Spleen (tissue), 13 donors: ENCODE measurements at places on chromosomes 3 and 15. TPM values are rescaled to one million over a fixed set of nuclear protein-coding genes. Genes with fewer than 3 reads are reported as not detected.

DNA sequence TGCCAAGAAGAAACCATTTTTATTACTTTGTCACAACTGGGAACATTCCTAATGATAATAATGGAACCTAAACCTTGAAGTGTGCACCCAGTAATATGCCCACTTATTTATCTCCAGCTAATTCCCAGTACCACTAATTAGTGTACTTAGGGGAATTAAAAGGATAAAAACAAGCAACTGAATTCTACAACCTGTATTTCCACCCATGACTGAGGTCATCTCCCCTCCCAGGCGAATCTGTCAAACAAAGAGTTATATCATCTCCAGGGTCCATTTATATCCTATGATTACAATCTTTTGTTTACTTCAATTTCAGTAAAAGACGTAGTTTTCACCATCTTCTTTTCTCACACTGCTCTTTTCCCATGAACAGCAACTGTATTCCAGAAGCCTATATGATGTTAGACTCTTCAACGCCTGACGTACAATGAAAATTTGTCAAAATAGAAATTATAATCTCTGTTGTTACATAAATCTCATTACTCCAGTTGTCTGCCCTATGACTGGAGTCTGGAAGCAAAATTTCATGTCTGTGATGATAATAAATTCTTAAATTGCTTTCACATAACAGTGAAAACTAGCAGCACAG is 177.6 kb downstream of the GOLIM4 start:
- no peak for DNase-seq
- H3K27ac ChIP-seq = no peak overlapping the region
- no peaks in the 10 kb centered on the region for H3K36me3 ChIP-seq
- H3K27me3 ChIP-seq = no peaks in the 10 kb centered on the region
- no peak overlapping the region for H3K4me3 ChIP-seq

GRCh38 chr3:146279013-146279412 is 28.1 kb upstream of the PLSCR4 start:
- DNase-seq = no peak
- no peaks in the 10 kb centered on the region for H3K27me3 ChIP-seq
- no peaks in the 10 kb centered on the region for H3K36me3 ChIP-seq
- peaks cover 5% of the 10 kb centered on the region for H3K4me1 ChIP-seq
- no peak overlapping the region for H3K4me3 ChIP-seq
- no peak overlapping the region for H3K27ac ChIP-seq

- no peaks in the 10 kb centered on the region for H3K4me1 ChIP-seq
- H3K27me3 ChIP-seq = no peaks in the 10 kb centered on the region
- H3K36me3 ChIP-seq = no peaks in the 10 kb centered on the region
Observed at GRCh38 chr3:26438325-26438940, 184.1 kb upstream of the LRRC3B start.

GRCh38 chr3:182704926-182705325 is 88.4 kb upstream of the ATP11B start:
- DNase-seq = no peak
- peaks cover 5% of the 10 kb centered on the region for H3K27me3 ChIP-seq
- H3K4me1 ChIP-seq = no peaks in the 10 kb centered on the region
- no peak overlapping the region for H3K27ac ChIP-seq

DNA sequence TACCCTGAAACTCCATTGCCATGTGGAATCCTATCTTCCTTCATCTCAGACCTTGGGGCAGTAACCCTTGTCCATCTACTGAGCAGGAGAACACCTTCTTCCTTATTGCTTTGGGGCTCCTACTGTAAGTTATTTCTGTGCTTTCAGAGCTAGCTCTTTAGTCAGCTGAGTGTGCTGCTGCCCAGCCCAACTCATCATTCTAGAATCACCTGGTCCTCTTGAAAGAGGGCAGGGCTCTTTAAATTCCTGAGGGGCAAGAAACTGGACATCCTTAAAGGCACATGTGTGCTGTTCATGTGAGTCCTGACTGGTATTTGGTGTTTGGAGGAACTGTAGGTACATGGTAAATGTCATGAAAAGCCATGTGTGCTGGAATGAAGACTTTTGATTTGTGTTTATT is 140.9 kb downstream of the ARNT2 start:
- no peak overlapping the region for H3K27ac ChIP-seq
- no peak for DNase-seq
- H3K4me3 ChIP-seq = no peak overlapping the region
- no peaks in the 10 kb centered on the region for H3K27me3 ChIP-seq
- no peaks in the 10 kb centered on the region for H3K4me1 ChIP-seq

GRCh38 chr3:101944308-101944707 is 95.0 kb downstream of the NFKBIZ start:
- no peak overlapping the region for H3K27ac ChIP-seq
- no peak for DNase-seq
- no peaks in the 10 kb centered on the region for H3K36me3 ChIP-seq
- peaks cover 28% of the 10 kb centered on the region for H3K4me1 ChIP-seq
- H3K4me3 ChIP-seq = no peak overlapping the region
- H3K27me3 ChIP-seq = no peaks in the 10 kb centered on the region

GRCh38 chr15:59346951-59347350 is 25.7 kb downstream of the MYO1E start:
- H3K36me3 ChIP-seq = no peaks in the 10 kb centered on the region
- no peaks in the 10 kb centered on the region for H3K27me3 ChIP-seq

GRCh38 chr3:113601240-113601639 is 68.9 kb downstream of the SIDT1 start:
- H3K4me1 ChIP-seq = peaks cover 3% of the 10 kb centered on the region
- no peaks in the 10 kb centered on the region for H3K27me3 ChIP-seq
- peaks cover 70% of the 10 kb centered on the region for H3K36me3 ChIP-seq

GRCh38 chr3:133440652-133441051 is 40.8 kb downstream of the BFSP2 start:
- DNase-seq = no peak
- no peak overlapping the region for H3K4me3 ChIP-seq
- no peaks in the 10 kb centered on the region for H3K27me3 ChIP-seq
- H3K4me1 ChIP-seq = peaks cover 22% of the 10 kb centered on the region
- H3K27ac ChIP-seq = no peak overlapping the region
- no peaks in the 10 kb centered on the region for H3K36me3 ChIP-seq

GRCh38 chr3:59783468-59783988 is 733.7 kb upstream of the CFAP20DC start:
- no peak overlapping the region for H3K27ac ChIP-seq
- H3K36me3 ChIP-seq = no peaks in the 10 kb centered on the region
- no peaks in the 10 kb centered on the region for H3K4me1 ChIP-seq
- no peak overlapping the region for H3K4me3 ChIP-seq
- H3K27me3 ChIP-seq = no peaks in the 10 kb centered on the region

GRCh38 chr3:182115328-182116015 is 403.7 kb downstream of the SOX2 start:
- H3K27ac ChIP-seq = no peak overlapping the region
- no peaks in the 10 kb centered on the region for H3K4me1 ChIP-seq

- H3K27me3 ChIP-seq = no peaks in the 10 kb centered on the region
- H3K4me3 ChIP-seq = no peak overlapping the region
- no peak overlapping the region for H3K27ac ChIP-seq
- no peaks in the 10 kb centered on the region for H3K36me3 ChIP-seq
- H3K4me1 ChIP-seq = no peaks in the 10 kb centered on the region
Observed at GRCh38 chr3:8597219-8597853, 47.3 kb downstream of the SSUH2 start.

GRCh38 chr15:33068007-33068481 is 126.5 kb downstream of the FMN1 start:
- H3K4me1 ChIP-seq = peaks cover 14% of the 10 kb centered on the region
- H3K27me3 ChIP-seq = no peaks in the 10 kb centered on the region
- H3K4me3 ChIP-seq = peak overlapping the region; percentile 30
- DNase-seq = no peak
- H3K27ac ChIP-seq = peak overlapping the region; percentile 35

DNA sequence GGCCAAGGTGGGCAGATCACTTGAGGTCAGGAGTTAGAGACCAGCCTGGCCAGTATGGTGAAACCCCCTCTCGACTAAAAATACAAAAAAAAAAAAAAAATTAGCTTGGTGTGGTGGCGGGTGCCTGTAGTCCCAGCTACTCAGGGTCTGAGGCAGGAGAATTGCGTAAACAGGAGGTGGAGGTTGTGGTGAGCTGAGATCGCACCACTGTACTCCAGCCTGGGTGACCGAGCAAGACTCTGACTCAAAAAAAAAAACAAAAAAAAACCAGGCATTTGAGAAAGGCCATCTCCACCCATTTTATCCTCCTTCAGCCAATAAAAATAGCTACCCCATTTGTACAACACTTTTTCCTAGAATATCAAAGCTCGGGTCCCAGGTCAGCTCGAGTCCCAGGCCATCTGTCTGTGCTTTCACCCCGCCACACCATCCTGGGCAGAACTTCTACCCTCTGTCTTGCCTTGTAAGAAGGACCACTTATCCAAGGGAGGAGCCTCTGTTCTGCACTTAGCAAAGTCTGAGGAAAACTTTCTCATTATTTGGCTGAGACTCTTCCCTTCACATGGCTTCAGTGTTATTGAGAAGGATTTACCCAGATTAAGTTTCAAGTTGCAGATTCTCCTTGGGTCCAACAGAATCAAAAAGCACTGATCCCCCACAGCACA is 99.1 kb downstream of the MESD start:
- no peaks in the 10 kb centered on the region for H3K4me1 ChIP-seq
- H3K36me3 ChIP-seq = peaks cover under 1% of the 10 kb centered on the region
- no peak overlapping the region for H3K4me3 ChIP-seq
- DNase-seq = no peak
- no peaks in the 10 kb centered on the region for H3K27me3 ChIP-seq

- peaks cover 40% of the 10 kb centered on the region for H3K4me1 ChIP-seq
- DNase-seq = no peak
- H3K27me3 ChIP-seq = no peaks in the 10 kb centered on the region
- H3K4me3 ChIP-seq = no peak overlapping the region
- peaks cover 30% of the 10 kb centered on the region for H3K36me3 ChIP-seq
Observed at GRCh38 chr15:89140595-89140994, 52.3 kb downstream of the ABHD2 start.

The ADIPOQ gene
- total RNA-seq = not detected

The SIDT1 gene
- total RNA-seq = 56.4 TPM

The USP8 gene
- total RNA-seq = 95.6 TPM

The AADACL2 gene
- total RNA-seq = not detected
